SW 1271 (cell line): ENCODE measurements at places on chromosomes 5 and 9.

GRCh38 chr9:100206899-100207298, 107.9 kb downstream of the INVS start:
- DNase-seq: no peak

DNA sequence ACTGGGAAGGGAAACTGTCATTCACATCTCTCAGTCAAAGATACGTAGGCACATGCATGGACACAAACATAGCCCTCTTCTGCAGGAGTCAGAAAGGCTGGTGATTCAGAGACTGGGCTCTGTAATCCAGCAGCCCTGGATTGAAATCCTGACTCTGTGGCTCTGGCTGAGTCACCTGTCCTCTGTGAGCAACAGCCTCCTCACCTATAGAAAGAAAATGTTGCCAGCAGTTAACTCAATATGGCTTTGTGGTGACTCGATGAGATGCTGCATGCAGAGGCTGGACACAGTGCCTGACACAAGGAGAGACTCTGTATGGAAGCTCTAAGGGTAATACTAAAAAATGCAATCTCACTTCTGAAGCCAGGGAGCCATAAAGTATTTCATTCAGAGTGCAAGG, 23.9 kb upstream of the CDKN2AIPNL start:
- no peak for DNase-seq

- DNase-seq: no peak
Measured at GRCh38 chr9:87513161-87513560, 15.5 kb downstream of the DAPK1 start.

DNA sequence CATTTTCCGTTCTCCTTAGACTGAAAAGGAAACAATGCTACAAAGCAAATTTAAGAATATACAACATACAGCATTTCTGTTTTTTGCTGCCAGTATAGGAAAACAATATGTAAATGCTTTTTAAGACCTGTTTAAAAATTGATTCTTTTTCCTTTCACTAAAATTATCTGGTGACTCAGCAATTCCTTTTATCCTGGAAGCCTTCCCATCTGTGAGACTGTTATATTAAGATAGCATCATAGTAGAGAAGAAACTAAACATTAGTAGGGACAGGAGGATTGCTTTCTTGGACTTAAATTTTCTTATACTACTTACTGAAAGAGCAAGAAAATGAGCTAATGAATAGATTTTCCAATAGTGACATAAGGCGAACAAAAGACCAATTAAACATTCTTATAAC, 30.0 kb upstream of the GPR21 start:
- no peak for DNase-seq

DNA sequence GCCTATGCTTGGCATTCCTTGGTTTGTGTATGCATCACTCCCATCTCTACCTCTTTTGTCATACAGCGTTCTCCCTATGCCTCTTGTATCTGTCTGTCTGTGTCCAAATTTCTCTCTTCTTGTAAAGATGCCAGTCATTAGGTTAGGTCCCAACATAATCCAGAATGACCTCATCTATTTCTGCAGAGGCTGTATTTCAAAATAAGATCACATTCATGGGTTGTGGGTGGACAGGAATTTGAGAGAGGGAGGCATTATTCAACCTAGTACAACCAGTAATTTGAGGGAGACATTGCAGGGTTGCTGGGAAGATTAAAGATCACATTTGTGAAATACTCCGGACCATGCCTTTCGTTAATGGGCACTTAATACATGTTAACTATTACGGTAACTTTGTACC, 155.0 kb downstream of the MAN2A1 start:
- DNase-seq: no peak

GRCh38 chr9:108094676-108094993, 605.1 kb upstream of the KLF4 start:
- no peak for DNase-seq

GRCh38 chr5:145237843-145238242, 597.3 kb downstream of the PRELID2 start:
- peak; percentile 67 for DNase-seq

DNA sequence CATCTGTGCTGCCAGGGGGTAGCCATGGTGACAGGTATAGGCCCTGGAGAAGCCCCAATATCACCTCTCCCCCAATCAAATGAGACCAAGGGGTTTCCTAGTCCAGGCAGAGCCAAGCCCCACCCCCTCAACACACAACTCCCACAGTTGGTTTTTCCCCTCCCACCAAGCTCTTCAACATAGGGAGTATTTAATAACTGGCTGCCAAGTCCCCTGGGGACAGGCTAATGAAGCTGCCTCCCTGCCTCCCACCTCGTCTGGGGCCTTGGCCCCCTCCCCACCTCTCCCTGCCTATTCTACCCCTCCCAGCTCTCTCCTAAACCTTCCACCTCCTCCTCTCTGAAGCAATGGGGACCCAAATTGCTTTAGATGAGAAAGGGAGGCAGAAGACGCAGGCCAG, 23.4 kb downstream of the CPLX2 start:
- DNase-seq: no peak

DNA sequence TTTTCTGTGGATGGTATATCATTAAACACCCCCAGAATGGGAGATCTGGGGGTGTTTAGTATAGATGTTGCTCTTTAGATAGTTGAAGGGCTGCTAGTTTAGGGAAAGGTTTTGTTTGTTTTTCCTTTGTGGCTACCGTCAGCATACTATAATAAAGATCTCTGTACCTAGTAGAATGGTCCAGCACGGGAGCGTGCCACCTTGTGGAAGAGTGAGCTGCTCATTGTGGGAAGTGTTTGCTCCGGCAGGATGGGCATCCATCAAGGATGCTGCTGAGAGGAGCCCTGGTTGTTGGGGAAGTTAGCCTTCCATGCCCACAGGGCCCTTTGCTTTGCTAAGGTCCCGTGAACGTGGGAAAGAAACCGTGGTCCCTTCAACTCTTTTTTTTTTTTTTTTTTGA, 113.1 kb downstream of the LIFR start:
- no peak for DNase-seq

DNA sequence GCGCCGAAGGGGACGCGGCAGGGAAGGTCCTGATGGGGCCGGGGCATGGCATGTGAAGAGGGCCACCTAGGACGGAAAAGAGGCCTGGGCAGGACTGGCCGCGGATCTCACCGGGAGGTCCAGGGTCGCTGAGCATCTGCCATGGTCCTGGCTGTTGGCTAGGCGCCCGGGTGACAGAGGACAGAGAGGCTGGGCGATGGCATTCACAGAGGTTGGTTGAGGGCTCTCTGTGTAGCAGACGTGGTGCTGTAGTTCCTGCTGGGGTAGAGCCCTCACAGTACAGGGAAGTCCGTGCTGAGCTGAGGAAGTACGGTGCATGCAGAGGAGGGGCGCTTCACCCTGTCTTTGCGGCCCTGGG, 427 bp downstream of the PCYOX1L start:
- DNase-seq: no peak

DNA sequence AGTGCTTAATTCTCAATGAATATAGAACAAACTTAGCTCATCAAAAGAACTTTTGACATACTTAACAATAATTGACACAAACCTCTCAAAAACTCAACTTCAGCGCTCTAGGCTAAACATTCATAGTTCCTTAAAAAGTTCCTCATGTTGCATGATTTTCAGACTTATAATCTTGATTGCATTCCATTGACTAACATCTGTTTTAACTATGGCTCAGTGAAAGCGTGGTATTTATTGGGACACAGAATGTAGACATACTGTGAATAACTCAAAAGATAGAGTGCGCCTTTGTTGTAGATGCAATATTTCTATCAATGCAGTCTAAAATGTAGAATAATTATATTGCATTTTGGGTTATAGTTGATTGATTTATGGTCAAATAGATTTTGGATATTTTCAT, 227.1 kb upstream of the HAPLN1 start:
- DNase-seq: no peak

GRCh38 chr9:17531642-17532254, 47.1 kb upstream of the SH3GL2 start:
- DNase-seq: no peak

DNA sequence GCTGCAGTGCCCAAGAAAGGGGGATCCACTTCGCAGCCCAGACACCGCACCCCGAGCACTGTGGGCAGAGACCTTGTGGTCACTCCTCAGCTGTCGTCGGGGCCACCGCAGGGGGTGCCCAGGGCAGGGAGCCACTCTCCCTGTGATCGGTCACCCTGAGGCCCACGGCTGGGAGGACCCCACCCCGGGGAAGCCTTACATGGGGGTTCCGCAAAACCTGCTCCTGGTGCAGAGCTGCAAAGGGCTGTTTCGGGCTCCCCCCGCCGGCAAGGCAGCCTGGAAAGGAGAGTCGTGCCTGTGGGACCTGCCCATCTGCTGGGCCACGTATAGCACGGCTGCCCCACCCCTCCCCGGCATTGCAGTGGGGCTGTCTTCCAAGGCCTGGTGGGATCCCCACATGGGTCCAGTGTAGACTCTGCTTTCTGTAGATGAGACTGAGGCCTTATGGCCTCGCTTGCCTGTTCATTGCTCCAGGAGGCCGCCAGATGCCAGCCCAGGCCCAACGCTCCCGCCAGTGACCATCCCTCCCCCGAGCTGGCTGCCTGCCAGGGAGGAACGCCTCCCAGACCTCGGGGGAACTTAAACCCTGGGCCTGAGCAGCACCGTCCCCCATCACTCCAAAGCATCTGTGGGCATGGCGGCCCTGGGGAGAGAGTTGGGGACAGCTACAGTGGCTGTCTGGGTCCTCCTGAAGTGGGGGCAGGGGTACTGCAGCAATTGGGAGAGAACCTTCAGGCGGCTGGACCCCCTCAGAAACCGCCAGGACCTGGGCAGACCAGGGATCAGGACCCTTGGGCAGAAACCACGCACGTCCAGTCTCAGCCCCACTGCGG, 1.6 kb upstream of the DNLZ start:
- DNase-seq: no peak

DNA sequence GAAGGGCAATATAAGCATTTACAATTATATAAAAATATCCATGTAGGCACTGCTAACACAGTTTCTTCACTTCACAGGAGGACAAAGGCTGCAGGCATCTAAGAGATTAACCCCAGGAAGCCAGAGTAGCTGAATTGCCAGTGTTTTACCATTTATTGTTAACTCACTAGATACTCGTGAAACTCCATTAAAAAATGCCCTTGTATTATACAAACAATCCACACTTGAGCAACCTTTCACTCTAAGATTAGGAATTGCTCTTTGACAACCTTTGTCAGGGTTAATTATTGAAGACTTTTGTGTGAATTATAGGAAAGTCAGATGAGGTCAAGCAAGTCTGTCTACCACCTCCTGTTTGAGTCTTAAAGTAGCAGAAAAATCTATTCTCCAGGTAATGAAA, 317.8 kb downstream of the ADGRV1 start:
- DNase-seq: no peak

DNA sequence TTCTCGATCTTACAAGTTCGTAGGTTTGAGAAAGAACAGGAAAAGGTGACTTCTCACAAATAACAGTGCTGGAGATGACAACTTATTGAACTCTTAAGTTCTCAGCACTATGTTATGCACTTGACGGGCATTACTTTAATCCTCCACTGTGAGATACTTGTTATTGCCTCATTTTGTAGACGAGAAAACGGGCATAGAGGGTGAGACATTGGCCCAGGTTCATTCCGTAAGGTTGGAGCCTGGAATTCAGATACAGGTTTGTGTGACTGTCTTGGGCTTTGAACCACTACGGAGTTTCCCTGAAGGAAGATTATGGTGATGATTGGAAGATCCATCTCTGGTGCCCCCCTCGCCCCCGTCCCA, 657 bp downstream of the MAT2B start:
- no peak for DNase-seq

DNA sequence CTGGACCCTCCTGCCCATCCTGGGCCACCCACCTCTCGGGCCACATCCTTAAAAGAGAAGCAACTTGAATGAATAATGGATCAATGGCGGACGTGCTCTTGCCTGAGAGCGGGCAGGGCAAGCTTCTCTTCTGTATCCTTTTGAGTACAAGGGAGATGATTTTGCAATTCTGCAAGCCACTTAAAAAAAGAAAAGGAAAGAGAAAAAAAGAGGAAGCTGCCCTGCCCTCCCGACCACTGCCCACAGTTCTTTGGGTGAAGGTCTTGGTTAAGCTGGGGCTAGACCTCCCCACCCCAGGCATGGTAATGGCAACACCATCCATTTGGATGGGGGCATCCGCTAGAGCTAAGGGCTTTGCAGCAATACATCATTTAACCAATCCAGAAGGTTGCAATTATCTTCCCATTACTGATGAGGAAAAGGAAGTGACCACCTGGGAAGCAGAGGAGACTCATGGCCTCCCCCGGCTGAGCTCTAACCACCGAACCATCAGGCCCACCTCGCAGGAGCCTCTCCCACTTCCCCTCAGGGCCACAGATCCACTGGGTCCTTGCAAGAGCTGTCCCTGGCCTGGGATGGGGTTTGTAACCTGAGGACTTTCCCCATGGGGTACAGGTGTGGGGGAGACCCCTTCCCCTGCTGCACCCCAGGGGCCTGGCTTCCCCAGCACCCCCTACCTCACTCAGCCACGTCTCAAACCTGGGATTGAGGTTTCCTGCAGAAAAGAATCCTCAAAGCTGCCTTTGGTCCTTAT, 27.8 kb upstream of the LAMC3 start:
- DNase-seq: no peak

DNA sequence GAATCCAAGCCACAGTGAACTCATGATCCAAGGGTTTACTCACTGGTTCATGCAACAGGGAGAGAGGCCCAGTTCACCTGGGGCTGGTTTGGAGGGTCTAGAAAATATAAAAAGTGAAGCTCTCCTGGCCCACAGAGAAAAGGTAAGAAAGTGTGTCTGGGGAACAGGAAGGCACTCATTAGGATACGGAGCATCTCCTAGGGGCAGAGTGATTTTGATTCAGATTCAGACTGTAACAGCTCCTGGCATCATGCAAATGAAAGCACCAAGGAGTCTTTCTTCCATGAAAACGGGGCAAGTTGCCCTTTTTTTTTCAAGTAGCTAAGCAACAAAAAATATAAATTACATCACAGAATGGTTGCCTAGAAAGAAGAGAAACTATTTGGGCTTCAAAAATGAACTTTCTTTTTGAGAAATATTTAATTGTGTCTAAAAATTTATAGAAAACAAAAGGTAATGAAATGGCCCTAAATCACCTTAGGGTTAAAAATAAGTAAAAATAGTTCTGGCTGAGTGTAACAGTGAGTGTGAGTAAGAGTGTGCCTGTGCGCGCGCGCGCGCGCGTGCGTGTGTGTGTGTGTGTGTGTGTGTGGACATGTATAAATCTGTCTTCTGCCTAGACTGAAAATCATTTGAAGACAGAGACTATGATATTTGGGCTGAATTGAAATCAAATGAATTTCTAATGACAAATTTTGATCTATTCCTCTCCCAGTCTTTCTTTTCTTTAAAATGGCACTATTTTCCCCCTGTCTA, 177.8 kb upstream of the ZNF462 start:
- DNase-seq: no peak
